Left renal cortex interstitium (tissue), 4 donors: ENCODE measurements at places on chromosomes 6 and 20. TPM values are rescaled to one million over a fixed set of nuclear protein-coding genes. Genes with fewer than 3 reads are reported as not detected.

Gene WFDC12
- not detected for polyA plus RNA-seq

Gene LKAAEAR1
- 0.27 TPM for polyA plus RNA-seq

Gene SLC22A1
- polyA plus RNA-seq: 0.66 TPM

Gene OR2H2
- 0.22 TPM for polyA plus RNA-seq

Gene PARD6B
- polyA plus RNA-seq: 21.8 TPM

DNA sequence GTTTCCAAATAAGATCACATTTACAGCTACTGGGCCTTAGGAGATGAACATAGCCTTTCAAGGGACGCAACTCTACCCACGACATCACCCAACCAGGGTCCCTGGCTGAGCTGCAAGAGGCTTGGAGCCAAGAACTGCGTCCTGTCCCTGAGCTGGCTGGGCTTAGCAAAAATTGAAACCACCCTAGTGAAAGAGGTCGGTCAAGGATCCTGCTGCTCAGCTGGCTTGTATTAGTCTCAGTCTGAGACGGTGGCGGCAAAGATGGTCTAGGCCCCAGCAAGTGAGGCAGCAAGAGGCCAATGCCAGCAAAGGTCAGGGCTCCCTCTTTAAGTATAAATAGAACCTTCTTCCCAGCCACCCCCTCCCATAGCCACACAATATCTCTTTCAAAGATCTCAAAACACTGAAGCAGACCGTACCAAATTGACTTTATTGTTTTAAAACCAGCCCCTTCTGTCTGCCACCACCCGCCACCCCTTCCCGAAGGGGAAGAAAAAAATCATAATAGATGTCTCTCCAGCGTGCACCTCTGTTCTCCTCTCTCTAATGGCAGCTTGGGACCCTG, 140.5 kb downstream of the EYA2 start:
- no peak for DNase-seq

DNA sequence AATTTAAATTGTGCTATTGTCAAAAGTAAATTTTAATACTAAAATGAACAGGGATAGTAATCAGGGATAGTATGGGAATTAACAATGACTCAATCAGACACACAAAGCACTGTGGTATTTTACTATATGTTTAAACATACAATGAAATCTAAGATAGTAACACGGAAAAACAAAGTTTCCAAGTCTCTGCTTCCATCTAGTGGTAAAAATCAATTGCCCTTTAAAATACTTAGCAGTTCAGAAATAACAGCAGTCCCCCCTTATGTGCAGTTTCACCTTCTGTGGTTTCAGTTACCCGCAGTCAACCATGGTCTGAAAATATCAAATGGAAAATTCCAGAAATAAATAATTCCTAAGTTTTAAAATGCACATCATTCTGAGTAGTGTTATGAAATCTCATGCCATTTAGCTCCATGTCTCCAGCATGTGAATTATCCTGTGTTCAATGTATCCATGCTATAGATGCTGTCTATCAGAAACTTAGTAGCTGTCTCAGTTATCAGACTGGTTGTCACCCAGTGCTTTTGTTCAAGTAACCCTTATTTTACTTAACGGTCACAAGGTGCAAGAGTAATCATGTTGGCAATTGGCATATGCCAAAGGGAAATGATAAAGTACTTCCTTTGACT, 58.5 kb downstream of the AHI1 start:
- no peak for DNase-seq

DNA sequence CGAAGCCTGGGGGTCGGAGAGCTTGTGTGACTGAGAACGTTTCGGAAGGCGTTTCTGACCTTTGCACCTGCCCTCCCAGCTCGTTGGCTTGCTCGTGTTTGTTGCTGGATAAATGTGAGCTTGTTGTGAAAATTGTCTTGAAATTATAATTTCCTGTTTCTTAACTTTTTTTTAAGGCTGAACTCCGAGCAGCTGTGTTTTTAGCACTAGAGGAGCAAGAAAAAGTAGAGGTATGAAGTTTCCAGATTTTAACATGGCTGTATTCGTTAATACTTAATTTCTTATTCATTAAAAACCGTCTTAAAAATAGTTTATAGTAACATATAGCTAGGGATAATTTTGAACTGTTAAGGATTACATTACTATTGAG, 672 bp downstream of the CEP43 start:
- no peak for DNase-seq
